ENCODE measurements at places on chromosomes 4 and X.

DNA sequence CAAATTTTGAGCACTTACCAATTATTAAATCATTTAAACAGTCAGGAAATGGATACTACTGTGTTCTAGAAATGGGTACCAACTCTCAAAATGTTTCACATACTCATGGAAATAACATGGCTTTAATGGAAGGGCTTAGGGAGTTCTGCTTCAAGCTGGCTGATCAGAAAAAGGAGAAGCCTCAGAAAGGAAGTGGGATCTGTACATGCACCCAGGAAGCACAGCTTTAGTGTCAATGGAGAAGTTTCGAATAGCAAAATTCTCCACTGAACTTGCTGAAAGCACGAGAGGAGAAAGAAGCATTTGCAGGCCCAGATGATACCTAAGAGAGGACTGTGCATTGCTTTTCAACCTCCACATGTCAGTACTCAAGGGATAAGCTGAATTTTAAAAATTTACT is 11.1 kb upstream of the HS3ST1 start:
- peak; percentile 61 for DNase-seq

DNA sequence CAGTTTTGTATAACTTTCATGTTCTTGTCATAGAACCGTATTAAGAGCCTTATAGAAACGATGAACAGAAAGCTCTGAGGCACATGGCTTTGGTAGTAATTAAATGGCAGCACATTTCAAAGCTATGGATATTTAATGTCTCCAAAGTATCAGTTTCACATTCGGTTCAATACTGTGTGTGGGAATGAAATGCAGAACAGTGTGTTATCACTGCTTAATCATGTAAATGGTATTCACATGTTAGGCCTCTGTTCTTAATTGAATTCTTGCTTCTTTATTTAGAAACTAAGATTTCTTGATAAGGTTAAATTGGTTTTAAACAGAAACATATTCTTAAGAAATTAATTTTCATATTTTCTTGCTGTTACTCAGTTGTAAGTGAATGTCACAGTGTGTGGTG is 701.0 kb upstream of the PITX2 start:
- DNase-seq = no peak

GRCh38 chr4:139207873-139208403 is 30.9 kb upstream of the ELF2 start:
- DNase-seq = peak; percentile 72

- no peak for DNase-seq
Measured at GRCh38 chr4:135601351-135601750, 1399.8 kb upstream of the PABPC4L start.

GRCh38 chrX:15998350-15998749 is 125.0 kb upstream of the GRPR start:
- DNase-seq = peak; percentile 22

DNA sequence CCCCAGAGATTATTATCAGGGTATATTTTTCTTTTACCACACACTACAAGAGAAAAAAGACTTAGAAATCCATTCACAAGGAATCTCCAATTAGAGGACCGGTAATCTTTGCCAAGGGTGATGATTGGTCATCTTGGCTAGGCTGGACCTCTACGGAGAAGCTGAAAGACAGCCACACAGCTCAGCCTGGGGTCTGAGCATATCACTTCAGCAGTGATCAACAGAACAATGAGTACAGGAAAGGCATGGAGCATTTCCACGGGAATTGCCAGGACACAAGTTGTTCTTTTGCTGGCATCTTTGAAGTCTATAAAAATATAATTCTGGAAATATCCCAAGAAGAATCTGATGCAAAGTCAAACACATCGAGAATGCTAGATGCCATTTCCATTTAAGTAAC is 191.5 kb downstream of the TENM3 start:
- no peak for DNase-seq
